ENCODE measurements at places on chromosomes 5 and 9. TPM values are rescaled to one million over a fixed set of nuclear protein-coding genes. Genes with fewer than 3 reads are reported as not detected.

ACER2 gene
- total RNA-seq: 3.3 TPM

SLC25A48 gene
- not detected for total RNA-seq

LCN9 gene
- not detected for total RNA-seq

SOHLH1 gene
- total RNA-seq: not detected

ADAMTS13 gene
- 0.88 TPM for total RNA-seq

RLN1 gene
- total RNA-seq: not detected

ACOT12 gene
- total RNA-seq: 0.57 TPM

ITGA2 gene
- 29.1 TPM for total RNA-seq

MARCOL gene
- total RNA-seq: not detected

PCDHGC4 gene
- 5.0 TPM for total RNA-seq

C9orf50 gene
- total RNA-seq: not detected

MYMK gene
- not detected for total RNA-seq

HACD4 gene
- 1.8 TPM for total RNA-seq

GDA gene
- total RNA-seq: under 0.01 TPM

F2R gene
- 87.3 TPM for total RNA-seq

CCL27 gene
- not detected for total RNA-seq

ZNF618 gene
- total RNA-seq: 11.2 TPM

SLC45A2 gene
- not detected for total RNA-seq

IFNB1 gene
- not detected for total RNA-seq

RNF183 gene
- not detected for total RNA-seq

All from placental pericyte (primary cell).